ENCODE measurements at places on chromosomes 7 and 10. TPM values are rescaled to one million over a fixed set of nuclear protein-coding genes. Genes with fewer than 3 reads are reported as not detected.
A peak's percentile ranks its signal among the peaks of the same experiment; 100 is the strongest.

SRI gene
- 78.0 TPM for polyA plus RNA-seq

CYP3A4 gene
- polyA plus RNA-seq: not detected

DNA sequence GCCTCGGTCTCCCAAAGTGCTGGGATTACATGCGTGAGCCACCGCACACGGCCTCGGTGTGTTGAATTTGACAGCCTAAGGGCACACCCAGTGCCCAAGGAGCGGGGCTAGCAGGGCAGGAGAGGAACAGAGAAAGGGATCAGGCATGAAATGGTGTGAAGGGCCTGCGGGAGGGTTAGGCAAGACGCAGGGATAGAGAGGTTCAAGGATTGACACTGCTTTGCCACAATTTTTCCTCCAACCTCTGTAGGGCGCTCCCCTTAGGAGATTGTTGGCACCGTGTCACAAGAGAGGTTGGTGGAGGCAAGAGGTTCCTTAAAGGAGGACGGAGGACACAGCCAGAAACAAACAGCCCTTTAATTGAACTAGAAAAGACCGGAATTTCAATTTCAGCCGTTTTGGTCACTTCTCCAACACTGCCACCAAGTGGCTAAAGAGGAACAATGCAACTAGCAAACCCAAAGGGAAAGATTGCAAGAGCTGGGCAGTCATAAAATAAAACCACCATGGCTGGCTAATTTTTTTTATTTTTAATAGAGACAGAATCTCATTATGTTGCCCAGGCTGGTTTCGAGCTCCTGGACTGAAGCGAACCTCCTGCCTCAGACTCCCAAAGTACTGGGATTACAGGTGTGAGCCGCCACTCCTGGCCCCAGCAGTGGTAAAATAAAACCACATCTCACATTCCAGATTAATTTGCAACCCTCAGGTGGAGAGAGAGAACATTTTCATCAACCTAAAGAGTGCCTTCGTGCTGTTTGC, 6.9 kb upstream of the CREB3L2 start:
- DNase-seq: peak; percentile 72

GRCh38 chr10:119337796-119338432, 130.5 kb downstream of the GRK5 start:
- no peak for DNase-seq

DNA sequence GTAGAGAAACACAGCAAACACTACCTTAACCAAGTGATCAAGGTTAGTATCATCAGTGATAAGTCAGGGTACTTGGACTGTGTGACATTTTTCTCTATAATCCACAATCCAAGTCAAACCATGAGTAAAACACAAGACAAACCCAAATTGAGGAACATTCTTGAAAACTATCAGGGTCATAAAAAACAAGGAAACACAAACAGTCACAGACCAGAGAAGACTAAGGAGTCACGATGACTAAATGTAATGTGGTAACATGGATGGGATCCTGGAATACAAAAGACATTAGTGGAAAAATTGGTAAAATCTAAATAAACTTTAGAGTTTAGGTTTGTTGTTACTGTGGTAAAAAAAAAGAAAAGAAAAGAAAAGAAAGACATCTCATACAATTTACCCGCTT, 103.8 kb downstream of the ARMH3 start:
- DNase-seq: no peak

DNA sequence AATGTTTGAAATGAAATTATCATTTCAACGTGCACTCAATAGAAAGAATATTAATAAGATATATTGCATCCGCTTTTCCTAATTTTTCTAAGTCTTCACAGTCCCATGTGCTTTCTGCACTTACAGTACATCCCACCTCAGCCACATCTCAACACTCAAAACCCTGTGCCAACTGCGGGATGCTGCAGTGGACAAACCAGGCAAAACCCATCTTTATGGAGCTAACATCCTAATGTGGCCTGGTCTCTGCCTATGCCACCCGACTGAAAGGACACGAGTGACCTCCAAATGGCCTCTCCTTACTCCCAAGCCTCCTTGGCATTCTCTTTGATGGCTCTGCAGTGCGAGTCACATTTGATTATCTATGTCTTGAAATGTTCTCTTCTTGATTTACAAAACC, 57.4 kb upstream of the ADRB1 start:
- no peak for DNase-seq
